SK-N-SH (cell line): ENCODE measurements at places on chromosomes 4 and X. TPM values are rescaled to one million over a fixed set of nuclear protein-coding genes. Genes with fewer than 3 reads are reported as not detected.
A peak's percentile ranks its signal among the peaks of the same experiment; 100 is the strongest.

HELQ gene
- polyA plus RNA-seq, result 7.2 and 8.1 TPM in 2 replicates

EGF gene
- polyA plus RNA-seq, result 0.89 and 2.4 TPM in 2 replicates

DKK2 gene
- 53.1 and 55.7 TPM in 2 replicates for polyA plus RNA-seq

TMSB15C gene
- polyA plus RNA-seq, result 2.9 and 4.4 TPM in 2 replicates

UGT2B11 gene
- not detected in 2 replicates for polyA plus RNA-seq

- DNase-seq, result no peak
These were observed 102.1 kb upstream of the MID1IP1 start for GRCh38 chrX:38699121-38699520.

GRCh38 chr4:15398001-15398400 is 29.8 kb upstream of the C1QTNF7 start:
- DNase-seq, result no peak

DNA sequence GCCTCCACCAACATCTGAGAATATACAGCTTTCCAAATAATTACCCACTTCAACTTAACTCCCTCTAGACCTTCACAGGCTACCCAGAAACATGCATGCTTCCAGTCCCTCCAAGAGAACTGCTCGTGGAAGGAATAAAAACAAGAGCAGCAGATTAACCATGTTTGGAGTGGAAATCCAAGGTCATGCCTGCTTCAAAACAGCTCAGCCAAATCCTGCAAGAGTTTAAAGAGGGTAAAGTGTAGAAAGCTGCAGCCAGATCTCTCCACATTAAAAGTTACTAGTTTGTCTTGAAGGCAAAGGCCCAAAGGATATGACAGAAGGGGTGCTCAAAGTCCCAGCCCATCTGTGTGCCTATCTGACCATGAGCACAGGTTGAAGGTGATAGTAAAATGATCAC is 139.3 kb downstream of the RNF150 start:
- DNase-seq, result no peak

GRCh38 chr4:18733961-18734360 is 712.4 kb upstream of the LCORL start:
- no peak for DNase-seq

GRCh38 chrX:24858004-24858746 is 157.6 kb downstream of the ARX start:
- no peak for DNase-seq

DNA sequence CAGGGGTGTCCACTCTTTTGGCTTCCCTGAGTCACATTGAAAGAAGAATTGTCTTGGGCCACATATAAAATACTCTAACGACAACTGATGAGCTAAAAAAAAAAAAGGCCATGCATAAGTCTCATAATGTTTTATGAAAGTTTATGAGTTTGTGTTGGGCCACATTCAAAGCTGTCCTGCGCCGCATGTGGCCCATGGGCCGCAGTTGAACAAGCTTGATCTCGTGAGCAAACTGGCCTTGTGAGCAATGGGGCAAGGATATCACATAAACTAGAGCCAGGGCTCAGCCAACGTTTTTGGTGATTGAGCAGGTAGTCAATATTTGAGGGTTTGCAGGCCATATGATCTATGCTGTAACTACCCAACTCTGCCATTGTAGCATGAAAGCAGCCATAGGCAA is 44.6 kb upstream of the PHKA2 start:
- DNase-seq, result no peak

DNA sequence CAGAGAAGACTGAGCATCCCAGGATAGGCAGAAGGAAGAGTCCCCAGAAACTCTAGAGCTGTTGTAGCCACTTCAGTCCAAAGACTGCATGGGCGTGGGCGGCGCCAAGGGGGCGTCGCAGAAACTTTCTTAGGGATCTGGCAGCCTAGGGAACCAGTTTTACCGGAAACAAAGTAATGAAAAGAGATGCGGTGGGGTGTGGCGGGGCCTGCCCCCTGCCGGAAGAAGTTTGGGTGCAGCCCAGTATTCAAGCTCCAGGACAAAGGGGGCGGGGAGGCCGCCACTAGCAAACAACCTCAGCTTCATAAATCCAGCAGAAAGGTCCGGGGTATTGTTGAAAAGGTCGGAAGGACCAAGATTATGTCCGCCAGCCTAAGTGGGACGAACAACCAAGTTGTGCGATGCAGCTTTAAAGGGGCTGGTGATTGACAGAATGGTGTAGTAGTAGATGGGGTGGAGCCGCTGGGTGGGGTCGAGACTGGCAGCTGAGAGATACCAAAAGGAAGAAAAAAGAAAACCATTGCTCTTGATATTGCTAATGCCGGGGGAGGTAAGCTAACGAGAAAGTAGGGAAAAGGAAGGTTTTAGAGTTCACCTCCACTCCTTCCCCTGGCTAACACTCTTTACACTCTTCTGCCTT is 190.5 kb downstream of the RRAGB start:
- no peak for DNase-seq

DNA sequence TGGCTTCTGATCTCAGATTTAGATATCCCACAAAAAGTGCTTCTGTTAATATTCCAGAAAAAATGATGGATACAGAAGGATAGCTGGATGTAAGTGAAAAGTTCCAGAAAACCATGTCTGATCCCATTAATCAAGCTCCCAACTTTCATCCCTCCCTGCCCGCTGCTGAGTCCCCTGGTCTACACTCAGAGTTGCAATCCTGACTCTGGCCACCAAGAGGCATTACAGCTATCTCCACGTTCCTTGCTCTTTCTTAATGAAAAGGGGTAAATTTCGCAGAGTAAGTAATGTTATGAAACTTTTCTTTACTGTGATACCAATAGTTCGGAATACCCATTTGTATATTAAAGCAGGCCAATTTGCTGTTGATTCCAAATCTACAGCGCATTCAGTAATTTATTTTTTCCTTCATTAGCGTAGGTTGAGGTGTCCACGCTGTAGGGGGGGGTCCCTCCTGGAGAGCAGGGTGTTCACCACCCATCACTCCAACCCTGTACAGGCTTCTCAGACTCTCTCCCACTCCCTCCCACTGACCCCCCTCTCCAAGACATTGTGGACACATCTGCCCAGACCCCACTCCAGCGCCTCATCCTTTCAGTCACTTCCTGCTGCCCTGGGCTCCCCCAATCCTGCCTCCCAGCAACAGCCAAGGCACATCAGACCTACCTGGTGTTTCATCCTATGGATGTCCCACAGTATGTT is 55.1 kb downstream of the RAB40A start:
- peak; percentile 37 for DNase-seq

DNA sequence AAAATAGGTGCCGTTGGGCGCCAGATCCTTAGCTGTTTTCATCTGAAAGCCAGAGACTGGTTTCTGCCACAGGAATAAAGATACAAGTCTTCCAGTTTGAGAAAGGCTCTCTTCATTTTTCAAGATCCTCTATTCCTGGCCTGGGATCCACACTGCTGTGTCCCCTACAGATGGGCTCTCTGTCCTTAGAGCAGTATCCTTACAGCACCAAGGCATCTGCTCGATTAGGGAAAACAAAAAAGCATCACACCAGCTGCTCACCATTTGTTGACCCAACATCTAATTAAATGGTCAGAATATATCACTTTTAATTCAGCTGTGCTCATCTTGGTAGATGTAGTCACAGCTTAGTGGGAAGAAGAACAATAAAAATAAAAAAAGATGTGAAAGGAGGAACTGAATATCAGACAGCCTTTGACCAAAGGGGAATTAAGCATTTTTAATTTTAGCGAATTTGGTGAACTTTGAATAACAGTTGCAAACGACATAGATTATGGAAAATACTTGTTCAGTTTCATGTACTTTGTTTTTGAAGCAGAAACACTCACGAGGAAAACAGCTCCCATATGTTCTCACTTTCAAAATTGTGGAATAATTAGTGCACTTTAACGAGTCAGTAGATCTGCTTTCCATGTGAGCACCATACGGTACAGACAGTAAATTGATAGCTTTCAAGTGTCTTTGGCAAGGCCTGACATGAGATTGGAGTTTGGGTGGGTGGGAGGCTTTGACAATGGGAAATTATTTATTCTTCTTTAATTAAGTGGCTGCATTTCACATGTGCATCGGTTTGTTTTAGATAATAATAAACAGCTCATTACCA is 148.4 kb upstream of the CLNK start:
- DNase-seq, result no peak

DNA sequence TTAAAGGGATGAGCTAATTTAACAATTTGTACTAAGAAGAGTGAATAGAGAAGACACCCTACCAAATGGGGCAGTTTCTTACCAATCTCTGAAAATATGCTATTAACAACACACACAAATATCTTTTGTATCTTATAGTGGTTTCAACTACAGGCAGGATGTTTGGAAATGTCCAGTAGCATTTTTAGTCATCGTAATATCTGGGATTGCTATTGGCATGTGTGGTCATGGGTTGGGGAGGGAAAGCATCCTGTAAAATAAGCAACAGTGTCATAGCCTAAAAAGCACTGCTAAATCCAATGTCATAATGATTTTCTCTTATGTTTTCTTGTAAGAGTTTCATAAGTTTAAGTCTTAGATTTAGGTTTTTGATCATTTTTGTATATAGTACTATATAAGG is 29.3 kb upstream of the ABCG2 start:
- no peak for DNase-seq

DNA sequence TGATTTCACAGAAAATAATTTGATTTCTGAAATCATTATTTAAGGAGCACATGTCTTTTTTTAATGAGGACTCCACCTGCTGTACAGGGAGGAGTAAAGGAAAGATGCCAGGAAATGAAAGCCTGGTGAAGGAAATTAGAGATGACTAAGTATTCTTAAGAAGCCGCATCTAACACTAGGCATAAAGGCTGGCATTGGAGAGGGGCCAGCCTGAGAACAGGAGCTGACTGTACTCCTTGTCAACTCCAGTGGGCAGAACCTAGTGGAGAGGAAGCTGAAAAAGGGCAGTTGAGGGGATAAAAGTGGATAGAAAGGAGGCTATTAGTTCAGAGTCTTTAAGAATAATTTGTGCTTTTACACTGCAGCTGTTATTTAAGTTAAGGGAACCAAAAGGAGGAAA is 393.0 kb downstream of the PPP1R2C start:
- no peak for DNase-seq
